Thoracic aorta (tissue), 2 donors: ENCODE measurements at places on chromosomes 4 and X. TPM values are rescaled to one million over a fixed set of nuclear protein-coding genes. Genes with fewer than 3 reads are reported as not detected.

Gene LNX1
- 12.6 TPM for total RNA-seq

Gene DMD
- total RNA-seq = 233 TPM

Gene CT83
- total RNA-seq = not detected

- no peaks in the 10 kb centered on the region for H3K4me1 ChIP-seq
- H3K27ac ChIP-seq = peak overlapping the region; percentile 30
- DNase-seq = no peak
- no peaks in the 10 kb centered on the region for H3K27me3 ChIP-seq
- no peaks in the 10 kb centered on the region for H3K36me3 ChIP-seq
- peak overlapping the region; percentile 58 for H3K4me3 ChIP-seq
These were observed 80.4 kb upstream of the GPC4 start for GRCh38 chrX:133495464-133496391.

- no peaks in the 10 kb centered on the region for H3K36me3 ChIP-seq
- no peaks in the 10 kb centered on the region for H3K27me3 ChIP-seq
- peaks cover 11% of the 10 kb centered on the region for H3K4me1 ChIP-seq
- H3K27ac ChIP-seq = no peak overlapping the region
These were observed 112.8 kb upstream of the PSAPL1 start for GRCh38 chr4:7547368-7548040.

GRCh38 chr4:10140866-10141759 is 24.5 kb upstream of the WDR1 start:
- no peak for DNase-seq
- no peaks in the 10 kb centered on the region for H3K4me1 ChIP-seq
- H3K36me3 ChIP-seq = no peaks in the 10 kb centered on the region
- H3K27ac ChIP-seq = no peak overlapping the region

DNA sequence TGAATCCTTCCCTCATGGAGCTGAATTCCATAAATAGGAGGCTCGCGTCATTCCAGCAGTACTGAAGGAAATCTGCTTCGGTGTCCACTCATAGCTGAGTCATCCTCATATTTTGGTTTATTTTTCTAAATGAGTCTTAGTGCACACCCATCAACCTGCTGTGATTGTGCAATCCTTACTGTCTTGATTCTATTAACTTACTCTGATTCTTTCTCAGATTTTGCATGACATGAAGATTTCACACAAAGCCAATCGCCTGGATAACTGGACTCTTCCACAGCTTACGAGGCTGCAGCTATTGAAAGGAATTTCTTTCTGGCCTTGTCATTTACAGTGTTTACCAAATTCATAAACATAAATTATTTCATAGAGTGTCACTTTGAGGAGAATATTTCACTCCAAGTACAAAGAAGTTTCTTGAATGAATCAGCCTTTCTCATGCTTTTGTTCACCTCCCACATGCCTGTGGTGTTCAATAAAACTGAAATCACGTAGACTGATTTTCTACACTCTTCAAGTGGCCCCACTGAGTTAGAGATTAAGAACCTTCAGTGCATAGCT is 207.6 kb upstream of the SLITRK2 start:
- H3K27me3 ChIP-seq = no peaks in the 10 kb centered on the region
- H3K27ac ChIP-seq = no peak overlapping the region
- H3K36me3 ChIP-seq = no peaks in the 10 kb centered on the region
- H3K4me1 ChIP-seq = no peaks in the 10 kb centered on the region

DNA sequence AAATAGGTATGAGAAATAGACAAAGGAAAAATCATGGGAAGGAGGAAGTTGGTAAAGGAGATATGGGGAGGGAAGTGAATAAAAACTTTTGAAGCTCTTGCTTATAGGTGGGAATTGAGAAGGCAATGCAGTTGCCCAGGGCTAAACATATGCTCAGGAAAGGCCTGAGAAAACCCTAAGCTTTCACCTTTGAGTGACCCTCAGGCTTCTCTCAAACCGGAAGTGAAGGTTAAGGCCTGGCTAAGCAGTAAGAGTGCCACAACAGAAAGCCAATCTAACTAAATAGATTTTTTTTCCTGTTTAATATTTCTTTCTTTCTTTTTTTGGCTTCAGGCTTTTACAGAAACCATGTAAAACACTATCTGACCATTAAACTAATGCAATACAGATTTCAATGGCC is 69.5 kb upstream of the GABRA3 start:
- DNase-seq = no peak
- no peaks in the 10 kb centered on the region for H3K36me3 ChIP-seq
- no peaks in the 10 kb centered on the region for H3K27me3 ChIP-seq

DNA sequence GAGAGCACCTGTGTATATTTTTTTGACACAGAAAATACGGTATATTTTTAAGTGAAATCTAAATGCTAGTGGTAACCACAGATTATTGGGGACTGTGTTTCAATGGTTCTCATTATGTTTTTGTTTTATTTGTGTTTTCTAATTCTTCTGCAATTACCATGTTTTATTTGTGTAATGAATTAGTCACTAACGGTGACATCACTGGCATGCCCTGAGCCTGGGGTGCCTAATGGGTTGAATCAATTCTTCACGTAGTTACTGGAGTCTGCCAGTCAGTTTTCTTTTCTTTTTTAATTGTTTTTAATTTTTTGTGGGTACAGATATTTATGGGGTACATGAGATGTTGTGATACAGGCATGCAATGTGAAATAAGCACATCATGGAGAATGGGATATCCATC is 168.8 kb downstream of the RELL1 start:
- no peak for DNase-seq
- no peak overlapping the region for H3K4me3 ChIP-seq
- no peaks in the 10 kb centered on the region for H3K27me3 ChIP-seq
- no peaks in the 10 kb centered on the region for H3K36me3 ChIP-seq
- H3K4me1 ChIP-seq = no peaks in the 10 kb centered on the region
- H3K27ac ChIP-seq = no peak overlapping the region
